ENCODE measurements at places on chromosomes 7 and 10. TPM values are rescaled to one million over a fixed set of nuclear protein-coding genes. Genes with fewer than 3 reads are reported as not detected.

DNA sequence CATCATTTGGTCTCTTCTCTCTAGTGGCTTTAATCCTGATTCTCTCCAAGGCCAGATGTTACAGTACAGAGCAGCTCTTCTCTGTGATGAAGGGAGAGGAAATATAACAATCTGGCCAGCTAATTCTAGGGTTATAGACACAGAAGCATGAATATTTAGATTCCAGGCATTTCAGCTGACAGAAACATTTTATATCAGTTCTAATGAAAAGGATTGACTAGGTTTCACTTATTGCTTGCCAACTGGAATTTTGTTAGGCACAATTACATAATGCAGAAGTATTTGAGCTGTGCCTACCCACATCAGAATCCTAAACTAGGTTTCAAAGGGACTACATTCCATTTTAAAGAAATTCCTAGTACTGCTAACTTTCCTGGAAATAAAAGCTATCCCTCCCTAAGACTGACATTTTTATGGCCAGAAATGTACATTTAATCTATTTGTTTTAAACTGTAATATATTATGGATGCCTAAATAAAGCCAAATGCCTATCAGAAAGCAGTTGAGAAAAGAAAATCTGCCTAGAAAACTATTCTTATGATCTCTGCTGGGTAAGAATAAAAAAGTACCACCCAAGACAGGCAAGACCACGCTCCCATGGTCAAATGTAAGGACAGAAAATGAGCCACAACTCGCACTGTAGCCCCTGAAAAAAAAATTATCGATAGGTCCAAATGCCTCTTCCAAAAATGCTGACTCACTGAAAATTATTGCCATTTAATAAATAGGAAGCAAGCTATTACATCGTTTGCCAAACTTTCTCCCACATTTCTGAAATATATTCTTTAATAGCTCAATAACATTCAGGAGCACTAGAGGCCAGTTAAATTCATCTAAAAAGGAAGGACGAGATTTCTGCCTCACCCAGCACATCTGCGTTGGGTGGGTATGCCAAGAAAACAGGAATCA is 498.1 kb downstream of the KCNMA1 start:
- no peaks in the 10 kb centered on the region for H3K36me3 ChIP-seq
- no peak overlapping the region for H3K27ac ChIP-seq
- H3K4me1 ChIP-seq = no peaks in the 10 kb centered on the region
- peaks cover 6% of the 10 kb centered on the region for H3K27me3 ChIP-seq

DNA sequence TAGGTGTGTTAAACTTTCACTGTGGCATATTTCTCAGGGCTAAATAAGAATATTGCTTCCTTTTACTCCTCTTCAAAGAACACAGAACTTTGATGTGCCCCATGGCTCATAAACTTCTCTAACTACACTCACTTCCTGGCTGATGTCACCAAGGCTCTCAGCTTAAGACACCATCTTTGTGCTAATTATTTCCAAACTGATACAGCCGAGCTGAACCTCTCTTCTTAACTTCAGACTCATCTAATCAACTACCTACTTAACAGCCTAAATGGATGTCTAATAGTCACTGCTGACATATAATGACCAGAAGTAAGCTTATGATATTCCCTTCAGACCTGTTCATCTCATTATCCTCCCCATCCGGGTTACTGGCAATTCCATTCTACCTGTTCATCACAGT is 3.6 kb downstream of the C10orf67 start:
- DNase-seq = peak; percentile 44
- H3K27ac ChIP-seq = no peak overlapping the region
- H3K4me3 ChIP-seq = no peak overlapping the region
- H3K36me3 ChIP-seq = no peaks in the 10 kb centered on the region

- DNase-seq = no peak
- no peaks in the 10 kb centered on the region for H3K4me1 ChIP-seq
- no peaks in the 10 kb centered on the region for H3K27me3 ChIP-seq
- no peak overlapping the region for H3K4me3 ChIP-seq
- H3K36me3 ChIP-seq = no peaks in the 10 kb centered on the region
These were observed 269.5 kb upstream of the SLC26A5 start for GRCh38 chr7:103715376-103716120.

DNA sequence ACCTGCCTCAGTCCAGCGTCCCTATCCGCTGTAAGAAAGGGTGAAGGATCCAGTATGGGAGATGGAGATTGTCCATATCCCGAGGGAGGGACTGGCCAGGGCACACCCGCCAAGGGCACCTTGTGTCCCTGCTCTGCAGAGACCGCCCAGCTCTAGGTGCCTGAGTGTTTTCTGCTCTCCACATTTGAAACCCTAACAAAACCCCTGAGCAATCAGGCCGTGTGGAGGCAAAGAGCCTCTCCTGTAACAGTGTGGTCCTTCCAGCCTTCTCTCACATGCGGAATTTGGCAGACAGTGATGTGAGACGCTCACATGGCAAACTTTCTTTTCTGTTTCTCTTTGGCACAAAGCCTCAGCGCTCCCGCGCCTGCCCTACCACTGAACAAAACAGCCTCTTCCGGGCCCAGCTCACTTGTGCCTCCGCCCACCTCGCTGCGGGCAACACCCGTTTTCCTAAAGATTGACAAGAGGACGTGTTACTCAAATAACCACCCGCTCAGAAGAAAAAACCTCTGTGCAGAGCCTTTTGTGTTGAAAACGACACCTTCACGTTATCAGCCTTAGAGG is 514.8 kb downstream of the DNAJB6 start:
- H3K4me3 ChIP-seq = peak overlapping the region; percentile 54
- peak overlapping the region; percentile 95 for H3K27ac ChIP-seq
- H3K36me3 ChIP-seq = no peaks in the 10 kb centered on the region
- H3K4me1 ChIP-seq = peaks cover 19% of the 10 kb centered on the region
- DNase-seq = peak; percentile 90
- H3K27me3 ChIP-seq = no peaks in the 10 kb centered on the region

DNA sequence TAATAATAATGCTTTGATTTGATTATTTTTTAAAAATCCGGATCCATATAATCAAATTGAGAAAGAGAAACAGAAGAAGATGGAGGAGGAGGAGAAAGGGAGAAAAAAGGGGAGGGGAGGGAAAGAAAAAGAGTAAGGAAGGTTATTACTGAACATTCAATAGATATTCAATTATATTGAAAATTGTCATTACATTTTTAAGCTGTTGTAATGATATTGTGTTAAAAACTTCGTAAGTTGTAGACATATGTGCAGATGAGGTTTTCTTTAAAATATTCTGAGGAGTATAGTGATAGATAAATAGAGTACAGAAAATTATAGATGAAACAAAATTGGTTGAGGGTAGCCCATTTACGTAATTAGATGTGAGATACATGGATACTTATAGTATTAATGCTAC is 933.0 kb upstream of the PHF14 start:
- H3K27me3 ChIP-seq = no peaks in the 10 kb centered on the region
- H3K4me1 ChIP-seq = no peaks in the 10 kb centered on the region
- no peaks in the 10 kb centered on the region for H3K36me3 ChIP-seq
- no peak overlapping the region for H3K27ac ChIP-seq
- DNase-seq = no peak

DNA sequence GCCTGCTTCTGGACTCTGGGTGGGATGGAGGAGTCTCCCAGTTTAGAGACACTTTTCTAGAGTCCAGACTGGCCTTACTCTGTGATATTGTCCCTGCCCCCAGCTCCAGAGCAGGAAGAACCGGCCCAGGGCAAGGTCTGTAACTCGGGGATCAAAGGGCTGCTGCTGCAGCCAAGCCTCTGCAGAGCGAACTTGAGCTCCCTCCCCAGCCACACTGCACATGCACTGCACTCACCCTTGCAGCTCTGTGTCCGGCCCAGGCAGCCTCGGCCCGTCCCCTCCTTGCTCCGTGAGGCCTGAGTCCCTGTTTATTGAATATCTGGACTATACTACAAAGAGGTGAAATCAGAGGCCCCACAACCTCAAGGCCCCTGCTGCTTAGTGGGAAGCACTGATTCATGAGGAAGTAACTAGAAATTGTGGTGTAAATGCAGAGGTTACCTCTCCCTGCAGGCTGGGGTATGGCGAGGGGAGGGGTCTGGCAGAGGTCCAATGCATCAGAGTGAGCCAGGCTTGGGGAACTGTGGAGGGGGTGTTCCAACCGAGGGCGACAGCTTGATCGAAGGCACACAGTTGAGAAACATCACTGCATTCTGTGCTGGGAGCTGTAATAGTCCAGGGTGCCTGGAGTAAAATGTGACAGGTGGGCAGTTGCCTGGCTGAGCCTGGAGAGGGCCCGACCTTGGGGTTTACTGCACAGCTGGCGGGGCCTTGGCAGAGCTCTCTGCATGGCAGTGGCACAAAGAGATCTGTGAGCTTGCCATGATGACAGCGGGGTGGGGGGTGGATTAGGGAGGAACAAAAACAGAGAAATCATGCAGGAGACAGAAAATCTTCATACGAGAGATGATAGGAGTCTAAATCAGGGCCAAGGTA is 49.1 kb downstream of the AOC1 start:
- no peak overlapping the region for H3K4me3 ChIP-seq
- H3K27ac ChIP-seq = no peak overlapping the region
- DNase-seq = no peak
- H3K4me1 ChIP-seq = peaks cover 4% of the 10 kb centered on the region

- DNase-seq = peak; percentile 77
- H3K27me3 ChIP-seq = no peaks in the 10 kb centered on the region
- H3K27ac ChIP-seq = no peak overlapping the region
- H3K4me3 ChIP-seq = no peak overlapping the region
These were observed 33.9 kb downstream of the CACUL1 start for GRCh38 chr10:118720685-118721538.

GRCh38 chr7:117126676-117127075 is 173.4 kb downstream of the ST7 start:
- no peak for DNase-seq
- no peak overlapping the region for H3K4me3 ChIP-seq
- H3K36me3 ChIP-seq = no peaks in the 10 kb centered on the region
- H3K27me3 ChIP-seq = no peaks in the 10 kb centered on the region
- no peak overlapping the region for H3K27ac ChIP-seq

Gene INMT
- total RNA-seq = 2.5 TPM

All from activated CD4-positive, alpha-beta T cell treated with anti-CD3 and anti-CD28 coated beads, Interleukin-2, amount 10 ng/mL, durations not matched to agents 7 days and 5 days (primary cell).